ENCODE measurements at places on chromosomes 16 and 17. TPM values are rescaled to one million over a fixed set of nuclear protein-coding genes. Genes with fewer than 3 reads are reported as not detected.
A peak's percentile ranks its signal among the peaks of the same experiment; 100 is the strongest.

DNA sequence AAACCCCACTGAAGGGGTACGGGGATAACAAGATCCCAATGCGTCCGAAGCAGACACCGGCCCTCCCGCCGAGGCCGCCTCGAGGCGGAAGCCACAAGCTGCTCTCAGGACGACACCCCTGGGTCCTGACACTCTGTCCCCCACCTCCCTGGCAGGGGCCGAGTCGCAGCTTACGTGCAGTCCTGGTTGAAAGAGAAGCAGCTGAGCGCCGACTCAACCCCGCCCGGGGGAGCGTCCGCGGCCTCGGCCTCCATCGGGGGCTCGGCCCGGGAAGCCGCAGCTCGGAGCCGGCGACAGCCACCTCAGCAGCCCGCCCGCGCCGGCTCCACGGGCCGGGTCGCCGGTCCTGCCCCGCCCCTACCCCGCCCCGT, at the start of gene WIPI1:
Gene WIPI1, minus strand, starts transcription at position 329 of the 371 bp plus-strand sequence. Its CDS starts 75 bp downstream, at position 254.
- DNase-seq, result no peak

- peak; percentile 71 for DNase-seq
Measured at GRCh38 chr17:13030459-13031300, 12.9 kb upstream of the ELAC2 start.

DNA sequence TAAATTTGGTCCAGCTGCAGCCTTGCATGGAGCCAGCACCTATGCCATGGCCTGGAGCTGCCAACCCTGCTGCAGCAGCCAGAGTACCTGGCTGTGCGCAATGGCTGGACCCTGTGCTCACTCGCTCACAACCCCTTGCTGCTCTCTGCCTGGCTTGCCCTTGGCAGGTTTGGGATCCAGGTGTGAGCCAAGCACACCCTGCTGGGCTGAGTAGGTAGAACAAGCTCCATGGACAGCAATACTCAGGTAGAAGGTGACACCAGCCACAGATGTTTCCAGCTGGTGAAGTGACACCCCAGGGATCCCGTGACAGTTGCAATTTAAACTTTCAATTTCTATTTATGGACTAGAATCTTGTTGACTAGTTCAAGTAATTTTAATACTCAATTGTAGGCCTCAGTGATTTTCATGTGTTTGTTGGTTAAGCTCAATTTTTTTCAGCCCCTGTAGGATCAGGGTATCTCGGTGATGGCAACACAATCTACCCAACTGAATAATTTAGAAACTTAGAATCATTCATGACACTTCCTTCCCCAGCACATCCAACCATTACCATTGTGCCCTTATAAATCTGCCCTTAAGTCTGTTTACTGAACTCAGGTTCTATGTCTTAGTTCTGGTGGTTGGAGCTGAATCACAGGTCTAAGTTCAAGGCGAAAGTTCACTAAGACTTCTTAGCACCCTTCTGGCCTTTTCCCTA, 480.0 kb downstream of the PMP22 start:
- peak; percentile 25 for DNase-seq

DNA sequence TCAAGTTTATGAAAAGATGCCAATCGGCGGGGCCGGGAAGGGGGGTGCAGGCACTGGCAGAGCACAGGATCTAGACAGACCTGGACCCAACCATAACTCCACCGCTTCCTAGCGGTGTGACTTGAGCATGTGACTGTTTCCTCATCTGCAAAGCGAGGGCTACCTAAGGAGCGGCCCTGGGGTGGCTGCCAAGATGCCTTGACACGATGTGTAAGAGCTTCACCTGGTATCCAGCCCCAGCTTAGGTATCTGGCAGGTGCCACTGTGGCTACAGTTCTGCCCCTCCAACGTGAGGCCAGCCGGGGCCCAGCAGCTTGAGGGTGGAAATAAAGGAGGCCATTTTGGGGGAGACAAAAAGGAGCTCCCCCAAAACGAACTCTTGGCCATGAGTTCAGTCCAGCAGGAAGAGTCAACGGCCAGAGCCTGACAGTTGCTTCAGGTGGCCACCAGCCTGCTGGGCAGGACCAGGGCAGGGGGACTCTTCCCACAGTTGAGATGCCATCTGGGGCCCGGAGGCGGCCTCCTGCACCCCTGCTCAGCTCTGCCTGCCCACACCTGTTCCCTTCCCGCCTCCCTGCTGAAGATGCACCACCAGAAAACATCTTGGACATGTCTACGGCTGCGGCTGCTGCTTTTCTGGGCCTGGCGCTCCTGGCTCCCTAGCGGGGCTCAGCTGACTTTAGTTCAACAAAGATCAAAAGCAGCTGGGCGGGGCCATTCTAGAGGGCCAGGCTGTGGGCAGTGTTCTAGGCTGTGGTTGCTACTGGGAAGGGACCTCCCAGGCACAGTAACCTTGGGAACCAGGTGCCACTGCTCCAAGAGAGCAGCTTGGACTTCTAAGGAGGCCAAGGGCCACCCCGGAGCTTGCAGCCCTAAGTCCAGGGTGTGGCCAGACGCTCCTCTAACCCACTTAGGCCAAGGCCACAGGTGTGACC, 3.4 kb upstream of the MTSS2 start:
- no peak for DNase-seq

Gene PPM1E
- not detected for total RNA-seq

Gene CIITA
- 738 TPM for total RNA-seq

DNA sequence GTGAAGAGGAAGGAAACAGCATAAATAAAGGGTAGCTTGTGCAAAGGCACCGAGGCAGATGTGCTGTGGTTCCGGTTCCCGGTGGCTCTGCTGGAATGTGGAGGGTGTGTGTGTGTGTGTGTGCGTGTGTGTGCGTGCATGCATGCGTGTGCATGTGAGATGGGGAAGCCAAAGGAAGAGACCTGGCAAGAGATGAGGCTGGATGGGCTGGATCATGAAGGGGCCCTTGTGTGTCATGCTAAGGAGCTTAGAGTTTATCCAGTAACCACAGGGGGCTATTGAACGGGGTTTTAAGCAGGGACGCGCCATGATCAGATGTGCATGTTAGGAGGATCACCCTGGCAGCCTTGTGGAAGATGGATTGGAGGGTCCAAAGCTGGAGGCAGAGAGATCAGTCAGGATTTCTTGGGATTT, 8.3 kb downstream of the WSCD1 start:
- DNase-seq, result no peak

DNA sequence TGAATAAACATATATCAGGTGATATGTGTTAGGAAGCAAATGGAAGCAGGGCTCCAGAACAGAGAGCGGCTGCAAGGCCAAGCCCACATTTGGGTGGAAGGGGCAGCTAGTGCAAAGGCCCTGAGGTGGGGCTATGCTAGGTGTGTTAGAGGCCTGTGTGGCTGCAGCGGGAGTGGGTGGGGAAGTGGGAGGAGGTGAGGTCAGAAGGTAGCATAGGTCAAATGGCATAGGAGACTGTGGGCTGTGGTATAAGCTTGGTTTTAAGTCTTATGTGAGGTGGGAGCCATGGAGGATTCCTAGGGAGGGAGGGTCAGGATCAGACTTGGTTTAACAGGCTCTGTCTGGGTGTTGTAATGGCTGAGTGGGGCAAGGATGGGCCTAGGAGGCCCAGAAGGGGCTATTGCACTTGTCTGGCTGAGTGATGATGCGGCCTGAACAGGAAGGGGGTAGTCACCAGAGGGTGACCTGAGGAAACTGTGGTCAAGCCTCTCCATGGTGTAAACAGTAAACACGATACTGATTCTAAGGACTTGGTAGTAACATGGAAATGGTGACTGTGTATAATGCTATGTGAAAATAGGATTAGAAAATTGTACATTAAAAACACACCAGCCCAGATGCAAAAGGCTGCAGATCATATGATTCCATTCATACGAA, 31.1 kb downstream of the RAI1 start:
- DNase-seq, result peak; percentile 34

DNA sequence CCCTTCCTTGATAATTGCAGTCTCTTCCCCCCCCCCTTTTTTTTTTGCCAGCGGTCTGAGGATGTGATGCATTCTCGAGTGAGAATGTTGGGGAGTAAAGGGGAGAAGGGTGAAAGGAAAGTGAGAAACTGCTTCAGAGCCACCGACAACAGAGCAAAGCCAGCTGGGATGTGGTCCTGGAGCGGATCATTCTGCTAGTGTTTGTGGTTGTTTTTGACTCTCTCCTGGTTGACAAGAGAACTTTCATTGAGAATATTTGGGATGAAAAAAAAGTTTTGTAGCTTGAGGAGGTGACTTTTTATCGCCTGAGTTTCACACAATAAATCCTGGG, 1.3 kb downstream of the NF1 start:
- DNase-seq, result no peak
